ENCODE measurements at places on chromosomes 13 and 19.

- DNase-seq, result no peak
These were observed 46.8 kb downstream of the MIPEP start for GRCh38 chr13:23842406-23842805.

DNA sequence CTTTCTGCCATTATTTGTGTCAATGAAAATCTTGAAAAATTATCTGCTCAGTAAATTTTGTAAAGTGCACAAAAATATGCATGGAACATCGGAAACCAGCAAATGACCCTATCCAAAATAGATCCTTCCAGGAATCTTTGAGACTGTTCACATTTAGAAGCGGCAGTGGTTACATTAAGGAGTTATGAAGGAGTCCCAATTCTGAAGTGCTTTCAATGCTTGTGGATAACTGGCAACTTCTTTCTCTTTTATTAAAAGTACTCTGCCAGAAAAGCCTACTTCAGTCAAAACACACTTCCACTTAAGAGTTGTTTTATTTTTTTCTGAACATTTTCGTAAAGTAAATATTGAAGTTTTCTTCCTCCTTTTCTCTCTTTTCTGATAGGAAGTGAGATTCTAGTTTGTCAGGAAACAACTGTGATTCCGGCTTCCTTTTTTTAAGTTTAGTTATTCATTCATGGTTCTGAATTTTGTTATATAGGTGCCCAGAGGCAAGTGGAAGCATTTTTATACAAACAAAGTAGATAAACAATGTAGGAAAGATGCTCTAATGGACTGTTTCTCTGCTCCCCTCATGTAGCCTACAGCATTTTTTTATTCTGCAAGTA lies 83.5 kb downstream of the PCDH9 start:
- no peak for DNase-seq

- no peak for DNase-seq
These were observed 65.2 kb downstream of the SOX1 start for GRCh38 chr13:112132142-112132541.

DNA sequence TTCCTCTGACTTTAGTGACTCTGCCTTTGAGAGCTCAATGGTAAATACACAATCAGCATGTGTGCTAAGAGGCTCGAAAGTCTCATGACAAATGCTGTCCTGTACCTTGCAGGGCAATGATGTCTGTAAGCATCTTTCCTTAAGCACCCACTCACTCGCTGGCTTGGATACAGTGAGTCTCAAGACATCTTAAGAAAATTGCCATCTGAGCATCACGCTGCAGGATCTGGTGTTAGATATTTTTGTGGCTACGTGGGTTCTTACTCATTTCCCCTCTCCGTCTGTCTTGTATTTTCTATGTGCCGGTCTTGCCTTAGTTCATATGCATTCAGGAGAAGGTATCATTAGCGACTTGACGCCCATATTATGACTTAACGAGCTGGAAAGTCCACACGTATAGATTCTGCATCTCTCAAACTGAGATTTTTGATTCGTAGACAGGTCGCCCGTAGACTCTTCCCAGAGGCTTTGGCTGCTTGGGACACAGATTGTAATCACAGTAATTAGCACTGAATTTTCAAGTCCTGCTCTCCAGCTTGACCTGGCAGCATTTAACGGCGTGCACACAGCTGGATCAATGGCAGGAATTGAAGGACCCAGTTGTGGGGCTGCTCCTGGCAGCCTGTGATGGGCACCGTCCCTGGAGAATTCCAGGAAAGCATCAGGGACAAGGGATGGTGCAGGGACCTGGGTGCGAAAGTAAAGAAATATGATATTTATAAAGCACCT lies 231.2 kb downstream of the ZIC5 start:
- DNase-seq, result no peak

DNA sequence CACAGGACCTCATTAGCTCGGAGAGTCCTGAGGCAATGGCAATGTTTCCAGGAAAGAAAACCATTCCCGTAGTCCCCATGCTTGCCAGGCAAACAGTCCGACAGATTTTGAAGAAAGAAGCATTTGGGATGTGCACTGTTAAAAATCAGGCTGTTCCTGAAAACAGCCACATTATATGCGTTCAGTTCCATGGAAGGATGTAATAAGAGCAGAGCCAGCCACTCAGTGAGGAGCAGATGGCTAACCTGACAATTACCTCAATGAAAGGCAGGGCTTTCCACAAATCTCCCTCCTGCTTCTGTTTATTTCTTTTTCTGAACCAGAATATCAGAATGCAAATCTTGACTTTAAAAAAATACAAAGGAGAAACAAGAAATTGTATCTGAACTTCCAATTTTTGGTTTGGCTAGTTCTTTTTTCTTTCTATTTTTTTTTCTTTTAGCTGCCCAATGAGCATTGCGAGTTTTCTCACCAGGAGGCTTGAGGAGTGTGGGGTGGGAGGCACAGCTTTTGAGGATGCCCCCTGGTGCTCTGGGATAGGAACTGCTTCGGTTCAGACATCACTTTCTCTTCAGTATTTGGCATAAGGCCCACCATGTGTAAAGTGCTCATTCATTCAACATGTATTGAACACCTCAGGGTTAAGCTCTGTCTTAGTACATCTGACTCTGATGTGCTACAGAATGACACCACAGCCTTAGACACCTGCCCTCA lies 124.2 kb downstream of the TBC1D4 start:
- DNase-seq, result peak; percentile 49

DNA sequence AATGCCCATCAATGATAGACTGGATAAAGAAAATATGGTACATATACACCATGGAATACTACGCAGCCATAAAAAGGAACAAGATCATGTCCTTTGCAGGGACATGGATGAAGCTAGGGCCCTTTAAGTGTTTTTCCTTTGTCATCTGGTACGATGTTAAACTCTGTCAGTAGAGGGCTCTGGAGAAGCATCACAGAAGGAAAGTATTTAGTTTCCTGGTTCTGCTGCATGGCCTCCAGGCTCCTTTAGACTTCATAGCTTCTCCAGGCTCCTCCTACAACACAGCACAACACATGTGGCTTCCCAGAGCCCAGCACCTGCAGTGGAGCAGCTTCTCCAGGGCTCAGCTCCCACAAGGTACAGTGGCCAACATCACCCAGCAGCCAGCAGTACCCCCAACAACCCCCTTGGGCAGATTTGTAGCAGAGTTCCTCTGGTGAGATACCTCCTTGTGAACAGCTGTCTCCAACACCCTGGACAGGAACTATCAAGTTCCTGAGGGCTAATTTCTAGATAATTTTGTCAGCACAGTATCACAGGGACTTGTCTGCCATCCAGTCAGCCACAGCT lies 63.4 kb downstream of the KCTD12 start:
- no peak for DNase-seq

DNA sequence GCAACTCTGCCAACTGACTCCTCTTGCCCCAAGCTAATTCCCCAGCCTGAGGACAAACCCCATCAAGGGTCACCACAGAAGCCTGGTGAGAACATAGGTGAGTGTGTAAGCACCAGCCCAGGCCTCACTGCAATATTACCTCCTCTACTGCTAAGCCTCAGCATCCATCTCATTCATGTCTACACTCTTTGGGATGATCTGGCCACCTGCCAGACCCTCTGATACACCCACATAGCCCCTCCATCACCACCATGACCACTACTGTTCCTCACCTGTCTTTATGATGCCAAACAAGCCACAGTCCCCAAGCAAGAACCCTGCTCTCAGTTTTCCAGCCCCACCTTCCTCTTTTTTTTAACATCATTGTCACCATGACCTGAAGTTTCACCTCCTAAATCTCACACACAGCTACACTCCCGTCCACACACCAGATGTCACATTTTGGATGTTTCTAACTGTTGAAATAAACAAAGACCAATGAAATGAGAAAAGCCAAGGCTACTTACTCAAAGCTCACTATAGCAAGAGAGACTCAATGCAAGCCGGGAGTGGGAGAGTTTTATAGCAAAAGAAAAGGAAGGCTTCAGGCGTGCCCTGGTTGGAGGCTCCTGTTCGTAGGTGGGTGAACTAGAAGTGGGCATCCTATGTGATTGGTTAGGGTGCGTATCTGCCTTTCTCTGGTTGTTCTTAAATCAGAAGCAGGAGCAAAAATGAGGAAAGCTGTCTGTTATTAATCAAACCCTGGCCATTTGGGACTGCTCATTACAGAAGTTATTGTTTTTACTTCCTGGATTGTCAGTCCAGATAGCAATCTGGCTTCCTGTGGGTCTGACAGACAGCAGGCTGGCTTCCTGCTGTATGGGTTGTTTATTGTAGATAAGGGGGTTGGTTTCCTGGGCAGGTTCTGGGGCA lies 2.0 kb downstream of the ZNF792 start:
- no peak for DNase-seq

- peak; percentile 40 for DNase-seq
These were observed 10.6 kb upstream of the LRRC25 start for GRCh38 chr19:18408053-18408476.

GRCh38 chr13:90438576-90438975 lies 908.9 kb upstream of the MIR17HG start:
- DNase-seq, result no peak

- DNase-seq, result no peak
These were observed 23.2 kb upstream of the F7 start for GRCh38 chr13:113082198-113083021.

DNA sequence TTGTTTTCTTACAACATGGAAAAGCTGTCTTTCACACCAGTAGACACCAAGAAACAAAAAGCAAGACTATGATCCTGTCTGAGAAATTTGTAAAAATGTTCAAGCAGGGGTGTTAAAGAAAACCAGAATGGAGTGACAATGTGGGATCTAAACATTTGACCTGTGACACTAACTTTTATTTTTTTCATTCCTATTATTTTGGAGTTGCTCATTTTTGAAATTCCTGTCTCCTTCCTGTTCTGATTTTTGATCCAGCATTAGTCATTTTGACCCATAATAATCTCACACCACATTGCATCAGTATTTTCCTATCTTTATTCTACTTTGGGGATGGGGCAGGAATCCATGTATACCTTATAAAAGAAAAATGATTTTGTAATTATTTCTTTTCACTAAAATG lies 164.2 kb downstream of the DLEU7 start:
- no peak for DNase-seq

GRCh38 chr13:75486146-75487062 lies 4.4 kb upstream of the TBC1D4 start:
- DNase-seq, result no peak

GRCh38 chr13:93805736-93806135 lies 579.1 kb downstream of the GPC6 start:
- DNase-seq, result no peak

DNA sequence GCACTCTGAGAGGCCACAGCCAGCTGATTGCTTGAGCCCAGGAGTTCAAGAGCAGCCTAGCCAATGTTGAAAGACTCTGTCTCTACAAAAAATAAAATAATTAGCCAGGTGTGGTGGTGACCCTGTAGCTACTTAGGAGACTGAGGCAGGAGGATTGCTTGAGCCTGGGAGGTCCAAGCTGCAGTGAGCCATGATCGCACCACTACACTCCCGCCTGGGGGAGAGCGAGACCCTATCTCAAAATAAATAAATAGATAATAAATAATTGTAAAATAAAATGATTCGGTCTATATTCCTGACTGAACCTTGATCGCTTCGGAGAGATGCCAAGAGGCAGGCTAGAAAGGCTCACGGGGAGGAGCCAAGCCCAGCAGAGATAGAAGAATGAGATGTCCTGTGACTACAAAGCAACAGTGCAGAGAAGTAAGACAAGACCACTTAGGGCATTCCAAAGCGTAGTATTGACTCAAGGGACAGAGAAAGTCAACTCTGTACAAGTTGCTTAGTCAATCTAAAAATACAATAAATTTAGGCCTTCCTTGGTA lies 12.8 kb downstream of the SHISA2 start:
- no peak for DNase-seq

- DNase-seq, result no peak
These were observed 50.7 kb upstream of the PNMA8B start for GRCh38 chr19:46546194-46546896.

DNA sequence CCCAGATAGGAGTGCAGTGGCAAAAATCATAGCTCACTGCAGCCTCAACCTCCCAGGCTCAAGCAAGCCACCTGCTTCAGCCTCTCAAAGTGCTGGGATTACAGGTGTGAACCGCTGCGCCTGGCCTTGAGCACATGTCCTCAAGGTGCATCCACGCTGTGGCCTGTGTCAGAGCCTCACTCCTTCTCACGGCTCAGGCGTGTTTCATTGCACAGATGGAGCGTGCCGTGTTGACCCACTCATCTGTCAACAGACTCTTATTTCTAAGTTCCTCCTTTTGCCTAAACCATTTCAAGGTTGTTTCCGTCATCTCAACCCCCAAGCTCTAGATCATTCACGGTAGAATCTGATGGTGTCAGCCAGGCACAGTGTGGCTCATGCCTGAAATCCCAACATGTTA lies 28.2 kb downstream of the ATP8B3 start:
- DNase-seq, result no peak

All from stimulated activated CD4-positive, alpha-beta T cell treated with anti-CD3 and anti-CD28 coated beads, Interleukin-4, amount 100 ng/mL, for 1 hour (primary cell).